HFFc6 (cell line): ENCODE measurements at places on chromosomes 12 and 14. TPM values are rescaled to one million over a fixed set of nuclear protein-coding genes. Genes with fewer than 3 reads are reported as not detected.

DNA sequence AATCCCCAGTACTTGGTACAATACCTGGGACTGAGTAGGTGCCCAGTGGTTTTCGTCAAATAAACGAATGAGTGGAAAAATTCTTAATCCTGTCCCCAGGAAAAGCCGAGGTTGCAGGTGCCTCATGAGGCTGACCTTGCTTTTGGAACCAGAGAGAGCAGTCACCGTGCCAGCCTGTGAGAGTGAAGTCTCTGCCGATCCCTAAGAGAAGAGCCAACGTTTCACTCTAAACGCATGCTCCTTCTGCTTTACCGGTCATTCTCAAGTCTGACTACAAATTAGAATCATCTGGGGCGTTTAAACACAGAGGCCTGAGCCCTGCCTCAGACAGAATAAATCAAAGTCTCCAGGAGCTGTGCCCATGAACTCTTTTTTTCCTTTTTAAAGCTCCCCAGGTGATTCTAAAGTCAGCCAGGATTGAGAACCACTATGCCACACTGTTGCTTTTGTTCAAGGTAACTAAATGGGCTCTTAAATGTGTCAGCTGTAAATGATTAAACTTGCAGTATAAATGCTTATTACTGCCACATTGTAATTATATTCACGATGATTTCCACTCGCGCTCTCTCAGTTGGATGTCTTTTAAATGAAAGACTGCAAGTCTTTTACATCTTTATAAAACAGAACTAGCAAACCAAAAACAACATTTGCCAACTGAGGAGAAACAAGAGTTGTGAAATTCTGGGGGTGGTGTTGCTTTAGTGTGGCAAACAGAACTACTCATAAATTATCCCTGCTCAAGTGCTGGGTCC, 26.9 kb downstream of the TCP11L2 start:
- DNase-seq = no peak

DNA sequence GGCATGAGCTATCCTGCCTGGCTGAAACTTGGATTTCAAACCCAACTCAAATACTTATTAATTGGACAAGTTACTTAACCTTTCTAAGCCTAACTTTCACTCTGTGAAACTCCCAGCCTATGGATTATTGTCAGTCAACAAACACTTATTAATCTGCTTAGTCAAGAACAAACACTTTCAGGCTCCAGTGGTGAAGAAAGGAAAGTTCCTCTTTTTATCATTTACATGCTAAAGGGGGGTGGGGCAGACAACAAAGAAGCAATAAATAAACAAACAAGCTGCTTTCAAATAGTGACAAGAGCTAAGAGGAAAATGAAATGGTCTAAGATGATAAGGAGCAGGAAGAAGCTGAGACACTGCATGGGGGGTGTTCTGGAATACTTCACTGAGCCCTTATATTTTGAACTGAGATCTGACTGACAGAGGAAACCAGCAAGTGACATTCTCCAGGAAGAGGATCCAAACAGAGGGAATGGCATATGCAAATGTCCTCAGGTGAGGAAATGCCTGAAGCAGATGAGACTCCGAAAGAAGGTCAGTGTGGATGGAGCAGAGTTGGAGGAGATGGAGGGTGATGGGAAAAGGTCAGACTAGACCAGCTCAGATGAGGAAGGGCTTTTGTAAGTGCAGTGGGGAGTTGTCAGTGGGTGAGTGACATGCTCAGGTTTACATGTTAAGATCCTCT, 259.6 kb downstream of the ITPR2 start:
- no peak for DNase-seq

- DNase-seq = peak; percentile 60
Observed at GRCh38 chr12:132506328-132507160, 16.6 kb downstream of the FBRSL1 start.

GRCh38 chr12:54126696-54127537, 61.9 kb downstream of the SMUG1 start:
- DNase-seq = no peak

DNA sequence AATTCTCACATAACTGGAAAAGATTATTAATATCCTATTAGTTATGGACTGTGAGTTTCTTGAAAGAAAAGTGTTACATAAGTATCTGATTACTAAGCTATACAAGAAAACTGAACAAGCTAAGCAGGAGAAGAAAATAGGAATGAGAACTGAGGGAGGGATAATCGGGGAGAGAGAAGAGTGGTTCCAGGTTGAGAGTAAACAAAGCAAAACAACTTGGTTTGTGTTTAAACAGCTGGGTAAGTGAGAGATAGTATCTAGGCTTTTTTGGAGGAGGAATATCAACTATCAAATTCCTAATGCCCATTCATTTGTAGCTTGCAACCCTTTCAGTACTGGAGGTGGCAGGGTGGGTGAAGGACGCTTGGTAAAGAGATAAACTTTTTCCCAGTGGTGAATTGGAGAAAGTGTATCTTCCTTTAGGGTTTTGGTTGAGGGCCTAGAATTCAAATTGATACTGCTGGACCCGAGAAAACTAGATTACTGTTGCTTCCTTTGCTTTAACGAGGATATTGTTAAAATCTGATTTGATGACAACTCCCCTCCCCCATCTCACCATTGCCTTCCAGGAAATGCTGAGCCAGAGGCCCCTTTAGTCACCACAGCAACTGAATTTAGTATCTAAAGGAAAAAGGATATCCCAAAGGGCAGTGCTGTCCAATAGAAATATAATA, 2.0 kb upstream of the SLC2A3 start:
- peak; percentile 11 for DNase-seq

DNA sequence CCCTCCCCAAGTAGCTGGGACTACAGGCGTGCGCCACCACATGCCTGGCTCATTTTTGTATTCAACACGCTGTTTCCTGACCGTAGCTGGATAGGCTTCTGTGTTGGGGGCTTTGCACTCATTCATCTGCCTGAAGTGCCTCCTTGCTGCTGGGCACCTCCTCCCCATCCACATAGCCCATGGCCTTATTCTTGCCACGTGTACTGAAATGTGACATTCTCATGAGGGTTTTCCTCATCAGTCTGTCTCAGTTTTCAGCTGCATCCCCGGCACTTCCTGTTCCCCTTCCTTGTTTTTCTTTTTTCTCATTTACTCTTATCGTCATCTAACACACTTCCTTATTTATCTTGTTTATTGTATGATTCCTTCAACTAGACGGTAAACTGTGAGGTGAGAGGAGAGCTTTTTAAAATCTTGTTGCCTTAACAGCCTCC, 36.6 kb downstream of the RCOR1 start:
- DNase-seq = no peak

DNA sequence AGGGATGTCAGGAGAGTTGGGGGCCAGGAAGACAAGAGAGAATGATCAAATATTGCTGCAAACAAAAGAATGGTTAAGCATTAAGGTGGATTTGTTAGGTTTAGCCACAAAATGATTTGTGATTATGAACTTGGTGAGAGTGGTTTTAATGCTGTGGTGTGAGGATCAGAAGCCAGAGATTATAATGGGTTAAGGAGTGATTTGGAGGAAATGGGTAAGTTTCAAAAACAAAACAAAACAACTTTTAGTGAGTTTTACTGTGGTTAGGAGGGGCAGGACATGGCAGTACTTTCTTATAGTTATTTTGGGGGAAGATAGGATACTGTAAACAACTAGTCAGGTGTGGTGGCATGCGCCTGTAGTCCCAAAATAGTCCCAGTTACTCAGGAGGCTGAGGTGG, 24.0 kb downstream of the DIP2B start:
- no peak for DNase-seq

GRCh38 chr12:120928864-120929652, 24.9 kb upstream of the SPPL3 start:
- no peak for DNase-seq

GRCh38 chr12:130336723-130337487, 782 bp upstream of the PIWIL1 start:
- DNase-seq = no peak

DNA sequence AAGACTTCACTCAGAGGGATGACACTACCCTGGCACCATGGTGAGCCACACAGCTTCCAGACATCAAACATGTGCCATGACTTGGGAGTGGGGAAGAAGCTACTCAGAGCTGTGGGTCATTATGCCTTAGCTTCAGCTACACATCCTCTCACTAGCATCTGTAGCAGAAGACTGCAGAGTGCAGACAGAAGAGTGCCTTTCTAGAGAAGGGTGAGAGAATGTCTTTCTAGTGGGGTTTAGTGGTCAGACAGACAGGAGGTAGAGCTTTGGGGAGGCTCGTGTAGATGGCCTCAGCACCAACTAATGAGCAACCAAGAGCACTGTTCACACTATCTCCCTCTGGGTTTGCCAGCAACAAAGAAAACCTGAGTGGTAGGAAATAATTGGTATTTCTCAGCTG, 4.9 kb upstream of the B4GALNT3 start:
- DNase-seq = no peak

DNA sequence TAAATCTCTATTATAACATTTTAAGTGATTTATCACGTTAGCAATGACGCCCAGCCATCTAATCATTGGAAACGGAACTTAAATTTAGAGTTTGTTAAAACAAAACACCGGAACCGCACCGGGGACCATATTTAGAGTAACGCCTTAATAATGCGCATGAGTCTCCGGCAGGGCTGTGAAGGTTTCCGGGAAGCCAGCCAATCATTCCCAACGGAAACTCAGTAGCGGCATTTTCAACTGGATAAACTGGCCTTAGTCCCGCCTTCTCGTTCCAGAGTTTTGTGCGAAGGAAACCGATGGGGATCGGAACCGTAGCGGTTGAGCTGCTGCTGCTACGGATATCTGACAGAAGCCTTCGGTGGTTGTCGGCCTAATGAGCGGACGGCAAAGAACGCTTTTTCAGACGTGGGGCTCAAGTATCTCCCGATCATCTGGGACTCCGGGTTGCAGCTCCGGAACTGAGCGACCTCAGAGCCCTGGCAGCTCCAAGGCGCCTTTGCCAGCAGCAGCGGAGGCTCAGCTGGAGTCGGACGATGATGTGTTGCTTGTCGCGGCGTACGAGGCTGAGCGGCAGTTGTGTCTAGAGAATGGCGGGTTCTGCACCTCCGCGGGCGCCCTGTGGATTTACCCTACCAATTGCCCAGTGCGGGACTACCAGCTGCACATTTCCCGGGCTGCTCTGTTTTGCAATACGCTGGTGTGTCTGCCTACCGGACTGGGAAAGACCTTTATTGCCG, at the start of gene FANCM:
FANCM (plus strand) TSS at position 272 of the 737 bp plus-strand sequence; CDS start at position 374, 102 bp downstream.
- DNase-seq = peak; percentile 97

Gene STON2
- not detected in 2 replicates for total RNA-seq

Gene TBC1D30
- 0.03 and 0.23 TPM in 2 replicates for total RNA-seq

Gene FAM90A1
- total RNA-seq = 0.07 to 0.25 TPM in 2 of 3 replicates, not detected in the other
